ENCODE measurements at places on chromosomes 6 and 20.

DNA sequence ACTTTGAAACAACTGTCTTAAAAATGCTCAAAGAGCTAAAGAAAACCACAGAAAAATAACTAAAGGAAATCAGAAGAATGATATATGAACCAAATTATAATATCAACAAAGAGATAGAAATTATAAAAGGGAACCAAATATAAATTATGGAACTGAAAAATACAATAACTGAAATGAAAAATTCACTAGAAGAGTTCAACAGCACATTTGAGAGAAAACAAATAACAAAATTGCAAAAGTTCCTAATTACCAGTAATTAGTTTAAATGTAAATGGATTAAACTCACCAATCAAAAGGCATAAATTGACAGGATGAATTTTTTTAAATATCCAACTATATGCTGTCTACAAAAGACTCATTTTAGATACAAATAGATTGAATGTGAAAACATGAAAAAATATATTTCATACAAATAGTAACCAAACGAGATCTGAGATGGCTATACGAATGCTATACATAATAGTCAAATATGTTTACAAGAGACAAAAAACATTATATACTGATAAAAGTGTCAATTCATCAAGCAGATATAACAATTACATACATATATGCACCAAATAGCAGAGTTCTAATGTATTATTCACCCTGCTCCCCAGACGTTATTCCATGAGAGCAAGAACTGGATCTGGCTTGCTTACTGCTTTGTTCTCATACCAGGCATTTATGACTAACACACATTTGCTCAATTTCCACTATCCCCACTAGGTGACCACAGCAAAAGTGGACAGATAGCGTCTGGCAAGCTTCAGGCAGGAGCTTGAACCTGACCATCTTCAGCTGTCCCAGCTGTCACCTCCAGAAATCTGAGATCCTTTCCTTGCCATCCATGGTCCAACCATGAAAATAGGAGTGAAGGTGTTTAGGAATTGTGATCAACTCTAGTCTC lies 72.4 kb upstream of the SIRPA start:
- no peak for DNase-seq

DNA sequence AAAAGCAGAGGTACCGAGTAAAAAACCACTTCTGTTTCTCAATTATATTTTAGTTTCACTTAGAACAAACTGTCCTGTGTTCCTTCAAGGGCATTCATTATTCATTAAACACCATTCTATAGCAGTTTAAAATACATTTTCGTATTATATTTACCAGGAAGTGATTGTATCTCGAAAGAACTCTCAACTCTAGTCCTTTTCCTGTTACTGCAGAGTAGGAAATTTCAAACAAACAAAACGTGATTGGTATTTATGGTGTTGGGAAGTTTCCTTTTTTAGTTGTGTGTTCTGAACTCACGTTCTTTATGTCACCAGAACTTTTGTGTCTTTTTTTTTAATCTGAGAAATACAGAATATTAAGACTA lies 139.5 kb upstream of the BTBD3 start:
- DNase-seq: no peak

GRCh38 chr20:39785252-39785917 lies 823.2 kb downstream of the DHX35 start:
- DNase-seq: no peak

DNA sequence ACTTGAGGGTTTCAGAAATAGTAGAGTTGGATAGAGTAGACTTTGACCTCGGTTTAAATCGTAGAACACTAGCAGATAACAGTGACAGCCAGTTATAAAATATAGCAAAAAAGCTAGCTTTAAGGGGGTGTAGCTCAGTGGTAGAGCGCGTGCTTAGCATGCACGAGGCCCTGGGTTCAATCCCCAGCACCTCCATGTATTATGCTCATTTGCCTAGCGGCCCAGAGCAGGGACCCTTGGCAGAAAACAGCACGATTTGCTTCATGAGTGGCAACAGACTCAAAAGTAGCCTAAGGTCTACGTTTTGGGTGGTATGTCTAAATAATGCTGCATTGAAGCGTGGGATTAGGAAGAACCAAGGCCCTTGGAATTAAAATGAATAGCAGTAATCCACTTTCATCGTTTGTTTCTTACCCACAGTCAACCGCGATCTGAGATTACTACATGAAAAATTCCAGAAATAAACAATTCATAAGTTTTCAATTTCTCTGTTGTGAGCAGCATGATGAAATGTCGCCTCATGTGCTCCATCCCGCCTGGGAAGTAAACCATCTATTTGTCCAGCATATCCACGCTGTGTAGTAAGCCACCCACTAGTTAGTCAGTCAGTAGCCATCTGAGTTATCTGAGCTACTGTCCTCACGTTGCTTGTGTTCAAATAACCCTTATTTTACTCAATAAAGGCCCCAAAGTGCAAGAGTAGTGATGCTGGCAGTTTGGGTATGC lies 184.9 kb downstream of the GPX5 start:
- no peak for DNase-seq

GRCh38 chr6:168052291-168052891 lies 26.6 kb downstream of the FRMD1 start:
- DNase-seq: no peak

- no peak for DNase-seq
These were observed 39.4 kb upstream of the MAFB start for GRCh38 chr20:40728470-40728869.

DNA sequence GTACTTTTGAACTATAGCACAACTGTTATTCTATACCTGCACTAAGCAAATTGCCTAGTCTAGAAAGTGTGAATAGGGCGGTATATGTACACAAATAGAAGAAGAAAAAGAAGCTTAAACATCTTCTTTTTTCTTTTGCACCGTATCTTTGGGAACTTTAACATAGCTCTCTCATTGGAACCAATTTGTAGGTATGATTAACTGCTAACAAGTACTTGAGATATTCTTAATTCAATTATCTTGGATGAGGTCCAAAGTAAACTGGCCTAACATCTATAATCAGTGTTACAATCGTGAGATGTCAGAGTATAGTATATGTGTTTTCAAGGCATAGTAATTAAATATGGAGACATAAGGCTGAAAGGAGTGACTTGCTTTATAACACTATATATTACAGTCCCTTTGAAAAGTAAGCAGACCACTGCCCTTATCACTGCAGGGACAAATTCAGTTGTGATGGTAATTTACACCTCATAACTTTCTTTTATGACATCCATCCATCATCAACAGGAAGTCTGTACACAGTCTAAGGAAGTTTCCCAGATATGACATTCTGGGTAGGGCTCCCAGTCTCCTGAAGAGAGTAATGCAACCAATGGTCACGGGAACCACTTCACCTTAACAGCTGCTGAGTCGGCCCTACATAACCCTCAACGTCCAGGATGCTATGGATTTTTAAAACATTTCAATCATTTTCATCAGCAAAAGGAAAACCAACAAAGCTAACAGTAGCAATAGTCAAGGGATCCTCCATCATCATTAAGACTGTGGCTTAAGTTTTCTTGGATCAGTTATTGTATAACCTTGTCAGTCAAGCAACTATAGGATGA lies 37.6 kb downstream of the NKAIN2 start:
- no peak for DNase-seq

Measured in fibroblast of skin of left quadriceps (primary cell).